Stimulated activated CD8-positive, alpha-beta memory T cell treated with anti-CD3 and anti-CD28 coated beads, Interleukin-2, amount 100 ng/mL, for 1 hour (primary cell): ENCODE measurements at places on chromosomes 6 and 20.

DNA sequence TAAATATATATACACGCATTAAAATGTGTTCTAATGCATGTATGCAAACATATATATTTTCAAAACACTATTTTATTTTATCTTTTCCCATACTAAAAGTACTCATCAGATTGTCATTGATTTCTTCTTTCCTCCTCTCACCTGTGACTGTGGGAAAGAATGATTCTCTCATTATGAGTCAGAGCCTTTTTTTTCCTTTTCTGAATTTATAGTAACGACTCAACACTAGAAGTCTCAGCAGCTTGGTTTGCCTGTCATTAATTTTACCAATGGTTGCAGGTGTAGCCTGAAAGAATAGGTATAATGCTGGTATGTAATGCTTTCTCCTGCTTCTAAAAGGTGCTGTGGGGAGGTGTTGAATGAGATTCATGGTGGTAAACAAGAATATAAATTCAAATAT lies 328.7 kb downstream of the UTRN start:
- no peak for DNase-seq

DNA sequence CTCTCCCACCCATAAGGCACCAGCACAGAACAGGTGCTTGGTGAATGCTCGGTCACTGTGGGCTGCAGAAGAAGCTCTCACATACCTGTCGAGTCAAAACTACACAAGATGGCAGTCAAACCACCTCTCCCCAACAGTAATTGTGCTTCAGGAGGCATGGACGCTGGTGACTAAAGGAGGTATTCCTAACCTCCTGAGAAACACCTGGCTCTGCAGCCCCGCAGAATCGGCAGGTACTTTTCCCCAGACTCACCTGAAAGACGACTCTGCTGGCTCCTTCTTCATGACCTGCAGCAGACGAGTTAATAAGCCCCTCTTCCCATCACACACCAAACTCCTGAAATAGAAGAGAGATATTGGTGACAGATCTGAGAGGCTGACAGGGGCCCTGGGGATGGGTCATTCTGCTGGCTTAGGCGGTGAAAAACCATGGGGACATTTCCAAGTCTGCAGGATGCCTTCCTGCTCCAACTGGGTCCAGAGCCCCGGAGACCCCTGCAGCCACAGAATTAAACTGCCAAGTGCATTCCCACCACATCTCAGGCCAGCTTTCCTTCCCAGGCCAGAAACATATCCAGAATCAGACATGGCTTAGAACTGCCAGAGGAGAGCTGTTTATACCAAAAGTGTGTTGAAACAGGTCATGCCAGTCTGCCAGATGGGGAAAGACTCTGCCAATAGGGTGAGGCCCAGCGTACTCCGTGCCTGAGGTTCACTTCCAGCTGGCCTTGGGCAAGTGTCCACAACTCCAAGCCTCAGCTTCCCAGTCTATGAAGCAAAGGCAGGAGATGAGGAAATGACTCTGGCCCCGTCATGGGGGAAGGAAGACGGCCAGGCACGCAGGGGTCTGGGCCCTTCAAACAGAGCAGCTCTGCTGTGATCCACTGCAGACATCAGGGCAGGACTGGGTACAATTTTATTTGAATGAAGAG lies 53.0 kb downstream of the MYH7B start:
- no peak for DNase-seq

- no peak for DNase-seq
Observed at GRCh38 chr6:12111363-12111670, 99.2 kb downstream of the HIVEP1 start.

GRCh38 chr6:1856381-1856780 lies 246.7 kb downstream of the FOXC1 start:
- no peak for DNase-seq

- no peak for DNase-seq
Observed at GRCh38 chr6:91018586-91018985, 431.7 kb upstream of the MAP3K7 start.

GRCh38 chr20:50659975-50660670 lies 31.2 kb downstream of the RIPOR3 start:
- DNase-seq: no peak

GRCh38 chr6:6697620-6698019 lies 109.1 kb downstream of the LY86 start:
- DNase-seq: no peak

DNA sequence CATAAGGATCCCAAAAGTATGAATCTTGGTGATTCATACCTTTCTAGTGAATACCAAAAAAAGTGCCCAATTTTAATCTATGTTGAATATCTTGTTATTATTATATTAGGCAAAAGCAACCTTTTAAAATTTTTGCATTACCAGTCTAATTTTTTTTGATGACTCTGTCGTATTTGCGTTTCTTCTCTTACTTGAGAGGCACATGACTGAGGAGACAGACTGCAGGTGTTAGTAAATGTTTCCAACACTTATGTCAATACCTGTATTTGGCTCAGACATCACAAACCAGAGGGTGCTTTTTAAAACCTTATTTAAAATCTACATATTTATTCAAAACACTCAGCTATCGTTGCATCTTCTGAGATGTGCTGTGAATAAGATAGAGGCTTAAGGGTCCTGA lies 27.1 kb downstream of the ID4 start:
- DNase-seq: no peak
